HFFc6 (cell line): ENCODE measurements at places on chromosomes 11 and 22. TPM values are rescaled to one million over a fixed set of nuclear protein-coding genes. Genes with fewer than 3 reads are reported as not detected.
A peak's percentile ranks its signal among the peaks of the same experiment; 100 is the strongest.

- H3K27me3 ChIP-seq: peaks cover 7% of the 10 kb centered on the region; the same call in 1 of the 2 replicates
- H3K36me3 ChIP-seq: no peaks in the 10 kb centered on the region
- H3K4me1 ChIP-seq: no peaks in the 10 kb centered on the region
- H3K4me3 ChIP-seq: no peak overlapping the region
- DNase-seq: no peak
- H3K27ac ChIP-seq: no peak overlapping the region
Observed at GRCh38 chr11:30579415-30580175, 6.6 kb downstream of the MPPED2 start.

DNA sequence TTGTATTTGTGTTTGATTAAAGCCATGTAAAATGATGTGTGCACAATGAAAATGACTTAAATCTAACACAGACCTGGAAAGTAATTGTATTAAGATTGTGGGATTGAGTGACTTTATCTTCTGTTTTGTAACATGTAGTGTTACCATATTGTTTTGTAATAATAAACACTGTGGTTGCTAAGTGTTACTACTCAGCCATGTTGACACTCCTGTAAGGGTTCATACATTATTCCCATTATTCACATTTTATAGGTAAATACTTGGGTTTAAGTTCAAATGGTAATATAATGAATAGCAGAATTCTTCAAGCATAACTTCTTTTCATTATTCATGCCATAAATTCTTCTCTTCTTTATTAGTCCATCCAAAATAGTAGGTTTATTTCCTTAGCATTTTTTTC lies 69.0 kb downstream of the ZC3H12C start:
- H3K4me1 ChIP-seq: peaks cover 5% of the 10 kb centered on the region; the same call in 1 of the 2 replicates
- H3K27me3 ChIP-seq: no peaks in the 10 kb centered on the region
- H3K36me3 ChIP-seq: peaks cover 23% of the 10 kb centered on the region
- no peak for DNase-seq
- no peak overlapping the region for H3K4me3 ChIP-seq

- H3K4me3 ChIP-seq: no peak overlapping the region
- H3K36me3 ChIP-seq: no peaks in the 10 kb centered on the region
- DNase-seq: no peak
- peaks cover 17% of the 10 kb centered on the region for H3K4me1 ChIP-seq
- peaks cover 5% of the 10 kb centered on the region for H3K27me3 ChIP-seq
Observed at GRCh38 chr11:92388380-92388779, 163.8 kb downstream of the FAT3 start.

DNA sequence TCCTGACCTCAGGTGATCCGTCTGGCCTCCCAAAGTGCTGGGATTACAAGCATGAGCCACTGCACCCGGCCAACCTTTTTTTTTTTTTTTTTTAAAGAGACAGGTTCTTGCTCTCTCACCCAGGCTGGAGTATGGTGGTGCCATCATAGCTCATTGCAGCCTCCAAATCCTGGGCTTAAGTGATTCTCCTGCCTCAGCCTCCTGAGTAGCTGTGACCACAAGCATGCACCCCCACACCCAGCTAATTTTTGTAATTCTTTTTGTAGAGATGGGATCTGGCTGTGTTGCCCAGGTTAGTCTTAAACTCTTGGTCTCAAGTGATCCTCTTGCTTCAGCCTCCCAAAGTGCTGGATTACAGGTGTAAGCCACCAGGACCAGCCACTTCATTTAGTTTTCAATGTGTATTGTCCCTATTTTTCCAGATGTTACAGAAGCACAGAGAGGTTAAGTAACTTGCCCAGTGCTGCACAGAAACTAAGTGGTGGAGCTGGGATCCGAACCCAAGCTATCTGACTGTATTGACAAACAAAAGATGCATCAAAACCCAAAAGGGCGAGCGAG lies 55.6 kb upstream of the GRK3 start:
- H3K27ac ChIP-seq: no peak overlapping the region
- no peak overlapping the region for H3K4me3 ChIP-seq
- H3K36me3 ChIP-seq: no peaks in the 10 kb centered on the region
- no peaks in the 10 kb centered on the region for H3K4me1 ChIP-seq
- no peaks in the 10 kb centered on the region for H3K27me3 ChIP-seq
- DNase-seq: no peak

- no peak for DNase-seq
- no peaks in the 10 kb centered on the region for H3K4me1 ChIP-seq
- H3K36me3 ChIP-seq: no peaks in the 10 kb centered on the region
- no peak overlapping the region for H3K27ac ChIP-seq
Observed at GRCh38 chr11:1381793-1382425, 7.8 kb upstream of the BRSK2 start.

- no peak overlapping the region for H3K27ac ChIP-seq
- no peaks in the 10 kb centered on the region; the same call in 1 of the 2 replicates for H3K36me3 ChIP-seq
- no peaks in the 10 kb centered on the region for H3K4me1 ChIP-seq
- no peak overlapping the region for H3K4me3 ChIP-seq
- no peaks in the 10 kb centered on the region for H3K27me3 ChIP-seq
Observed at GRCh38 chr11:34905666-34906065, 10.5 kb downstream of the APIP start.

DNA sequence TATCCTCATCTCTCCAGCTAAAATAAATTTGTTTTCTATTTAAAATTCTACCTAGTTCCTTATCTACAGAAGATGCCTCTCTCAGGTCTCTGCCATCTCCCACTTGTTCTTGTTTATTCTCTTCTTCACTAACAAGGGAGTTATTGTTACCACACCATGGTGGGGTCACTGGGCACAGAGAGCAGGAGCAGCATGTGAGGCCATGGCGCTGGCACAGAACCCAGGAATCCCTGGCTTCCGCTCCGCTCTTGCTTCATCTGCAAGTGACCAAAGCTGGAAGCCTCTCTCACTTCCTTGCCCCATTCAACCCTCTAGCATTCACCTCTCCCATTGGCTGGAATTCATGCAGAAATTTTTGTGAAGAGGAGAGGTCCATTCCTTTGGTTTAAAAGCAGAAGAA lies 190.7 kb upstream of the NCAM1 start:
- no peak overlapping the region for H3K4me3 ChIP-seq
- no peaks in the 10 kb centered on the region; the same call in 1 of the 2 replicates for H3K27me3 ChIP-seq
- no peak overlapping the region for H3K27ac ChIP-seq
- no peak for DNase-seq
- H3K36me3 ChIP-seq: 0 out of 2 replicates have a peak, but pooled peaks cover 5% of the 10 kb centered on the region
- no peaks in the 10 kb centered on the region for H3K4me1 ChIP-seq

GRCh38 chr11:9506489-9507276 lies 45.9 kb downstream of the ZNF143 start:
- H3K27me3 ChIP-seq: no peaks in the 10 kb centered on the region
- H3K4me1 ChIP-seq: peaks cover 37% of the 10 kb centered on the region
- no peak overlapping the region for H3K27ac ChIP-seq
- peak; percentile 67 for DNase-seq
- peaks cover 5% of the 10 kb centered on the region for H3K36me3 ChIP-seq
- H3K4me3 ChIP-seq: no peak overlapping the region

DNA sequence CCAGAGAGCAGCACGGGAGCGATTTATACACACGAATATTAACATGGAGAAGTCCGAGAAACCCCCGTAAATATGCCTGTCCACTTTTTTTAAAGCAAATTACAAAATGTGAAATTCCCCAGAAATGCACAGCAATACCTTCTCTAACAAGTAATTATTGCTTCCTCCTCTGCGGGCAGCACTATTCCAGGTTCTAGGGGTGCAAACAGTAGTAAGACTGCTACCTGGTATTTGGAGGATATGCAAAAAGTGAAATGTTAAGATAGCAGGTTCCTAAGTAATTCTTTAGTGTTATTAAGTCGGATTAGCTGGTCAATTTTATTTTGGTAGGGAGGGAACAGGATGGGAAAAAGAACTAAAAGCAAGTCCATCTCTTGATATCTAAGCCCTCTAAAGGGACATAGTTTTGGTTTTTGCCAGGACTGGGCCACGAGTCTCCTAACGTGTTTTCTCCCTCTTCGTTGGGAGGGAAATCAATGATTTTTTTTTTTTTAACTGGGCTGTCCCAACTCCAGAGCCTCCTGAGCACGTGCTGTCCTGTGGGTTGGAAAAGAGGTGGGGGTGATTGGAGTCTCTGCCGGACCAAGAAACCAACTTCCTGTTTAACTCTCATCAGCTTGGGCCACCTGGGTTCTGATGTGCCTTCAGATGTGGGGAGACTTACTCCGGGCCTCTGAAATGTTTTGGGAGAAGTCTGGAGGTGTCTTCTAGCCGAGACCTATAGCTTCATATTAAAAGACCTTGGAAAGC lies 1.7 kb upstream of the XBP1 start:
- peaks cover 8% of the 10 kb centered on the region for H3K27me3 ChIP-seq
- peak overlapping the region; percentile 69 for H3K27ac ChIP-seq
- DNase-seq: no peak
- peak overlapping the region; percentile 66 for H3K4me3 ChIP-seq
- peaks cover 27% of the 10 kb centered on the region for H3K4me1 ChIP-seq

DNA sequence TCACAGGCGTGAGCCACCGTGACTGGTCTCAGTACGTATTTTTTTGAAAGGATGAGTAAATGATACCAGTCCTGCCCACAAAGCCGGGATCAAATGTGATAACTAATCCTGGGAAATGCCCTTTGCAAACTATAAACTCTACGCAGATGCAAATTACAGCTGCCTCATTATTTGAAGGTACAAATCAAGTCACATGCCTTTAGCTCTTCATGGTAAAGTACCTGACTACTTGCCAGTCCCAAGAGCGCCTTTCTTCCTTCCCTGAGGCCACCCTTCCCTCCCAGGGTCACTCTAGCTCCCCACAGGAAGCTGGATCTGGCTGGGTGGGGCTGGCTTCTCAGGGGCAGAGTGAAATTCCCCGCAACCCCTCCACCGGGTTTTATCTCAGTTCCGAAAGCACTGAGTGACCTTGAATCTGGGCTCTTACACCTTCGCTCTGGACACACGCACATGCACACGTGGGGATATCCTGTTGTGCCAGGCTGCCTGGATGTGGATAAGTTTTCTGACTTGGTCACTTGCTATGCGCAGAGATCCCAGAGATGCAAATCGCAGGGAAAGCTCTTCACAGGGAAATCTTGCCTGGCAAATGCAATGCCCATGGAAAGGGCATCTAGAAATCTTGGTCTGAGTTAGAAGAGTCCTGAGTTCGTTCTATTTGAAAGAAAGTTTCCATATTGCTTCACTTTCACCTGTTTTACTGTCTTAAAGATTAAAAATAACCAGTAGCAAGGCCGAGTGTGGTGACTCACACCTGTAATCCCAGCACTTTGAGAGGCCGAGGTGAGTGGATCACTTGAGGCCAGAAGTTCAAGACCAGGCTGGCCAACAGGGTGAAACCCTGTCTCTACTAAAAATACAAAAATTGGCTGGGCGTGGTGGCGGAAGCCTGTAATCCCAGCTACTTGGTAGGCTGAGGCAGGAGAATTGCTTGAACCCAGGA lies 8.5 kb downstream of the A4GALT start:
- no peak for DNase-seq
- H3K4me3 ChIP-seq: no peak overlapping the region
- H3K36me3 ChIP-seq: peaks cover 22% of the 10 kb centered on the region

DNA sequence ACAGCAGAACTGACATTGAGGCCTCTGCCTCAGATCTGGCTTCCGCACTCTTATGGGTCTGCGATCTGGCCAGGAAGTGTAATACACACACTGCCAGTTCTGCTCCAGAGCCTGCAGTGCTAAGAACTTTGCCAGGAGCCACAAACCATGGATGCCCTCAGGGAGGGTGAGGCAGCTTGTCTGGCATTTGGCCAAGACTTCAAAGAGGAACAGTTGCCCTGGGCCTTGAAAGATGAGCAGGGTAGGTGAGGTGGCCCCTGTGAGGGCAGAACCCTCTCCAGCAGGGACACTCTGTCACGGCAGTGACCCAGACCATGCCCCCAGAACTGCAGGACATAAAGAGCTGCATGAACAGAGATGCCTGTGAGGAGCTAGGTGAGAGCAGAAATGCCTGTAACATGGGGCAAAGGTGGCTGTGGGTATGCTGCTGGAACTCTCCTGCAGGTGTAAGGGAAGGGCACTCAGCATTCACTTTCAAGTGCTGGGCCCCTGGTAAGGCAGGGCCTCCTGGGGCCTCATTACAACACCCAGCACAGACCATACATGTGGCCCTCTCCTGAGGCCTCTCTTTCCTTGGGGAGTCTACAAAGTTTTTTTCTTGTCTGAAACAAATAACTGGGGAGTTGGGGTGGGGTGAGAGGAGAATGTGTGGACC lies 47.3 kb downstream of the NEU3 start:
- DNase-seq: peak; percentile 43
- H3K27me3 ChIP-seq: peaks cover 7% of the 10 kb centered on the region
- peaks cover 18% of the 10 kb centered on the region for H3K4me1 ChIP-seq
- H3K36me3 ChIP-seq: no peaks in the 10 kb centered on the region

Gene TCN2
- 2.5 to 3.4 TPM (median 2.9 TPM) in 3 replicates for total RNA-seq

Gene YAP1
- 120 to 137 TPM (median 132 TPM) in 3 replicates for total RNA-seq

Gene C11orf42
- not detected in 3 replicates for total RNA-seq
